ENCODE measurements at places on chromosomes 16 and 17.

DNA sequence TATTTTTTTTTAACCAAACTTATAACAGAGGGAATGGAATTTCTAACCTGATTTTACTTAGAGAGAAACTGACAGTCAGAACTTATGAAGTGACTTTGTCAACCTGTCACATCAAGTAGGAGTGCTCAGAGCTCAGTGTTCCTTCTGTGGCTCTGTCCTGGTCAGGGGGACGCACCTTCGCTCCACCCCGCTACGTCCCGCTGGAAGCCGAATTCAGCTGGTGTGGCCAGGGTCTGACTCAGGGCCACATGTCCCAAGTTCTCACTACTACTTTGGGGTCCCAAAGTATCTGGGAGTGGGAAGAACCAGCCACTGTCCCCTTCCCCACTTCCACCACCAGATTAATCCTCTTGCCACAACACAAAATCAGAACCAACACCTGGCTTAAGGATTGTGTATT is 51.4 kb downstream of the C16orf78 start:
- no peak for DNase-seq

DNA sequence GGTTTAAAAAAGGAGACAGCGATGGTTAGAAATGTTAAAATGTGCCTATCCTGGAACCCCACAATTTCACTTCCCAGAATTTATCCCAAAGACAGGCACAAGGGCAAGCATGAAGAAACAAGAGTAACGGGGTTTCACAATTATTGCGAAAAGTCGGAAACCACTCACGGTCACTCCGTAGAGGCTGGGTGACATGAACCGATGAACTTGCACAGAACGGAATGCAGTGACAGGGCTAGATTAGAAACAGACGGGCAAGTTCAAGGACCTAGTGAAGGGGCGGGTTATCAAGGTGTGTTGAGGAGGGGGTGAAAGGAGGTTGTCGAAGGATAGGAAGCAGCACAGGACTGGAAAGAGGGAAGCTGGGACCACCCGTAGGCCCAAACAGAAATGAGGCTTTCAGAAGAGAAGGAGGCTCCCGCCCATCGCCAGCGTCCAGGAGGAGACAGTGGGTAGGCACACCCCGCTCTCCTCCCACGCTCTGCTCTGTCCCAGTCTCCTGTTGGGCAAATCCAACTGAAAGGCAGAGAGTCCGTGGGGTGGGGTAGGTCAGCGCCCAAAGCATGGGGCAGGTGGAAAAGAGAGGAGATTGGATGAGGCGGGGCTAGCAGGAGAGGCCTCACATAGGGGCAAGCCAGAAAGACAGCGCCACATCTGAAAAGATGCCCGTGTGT is 47.4 kb upstream of the JPH3 start:
- no peak for DNase-seq

GRCh38 chr17:75869282-75870141 is 8.9 kb downstream of the TRIM47 start:
- DNase-seq: no peak

- DNase-seq: peak; percentile 66
These were observed 21.4 kb downstream of the ALOX15B start for GRCh38 chr17:8060274-8060673.

DNA sequence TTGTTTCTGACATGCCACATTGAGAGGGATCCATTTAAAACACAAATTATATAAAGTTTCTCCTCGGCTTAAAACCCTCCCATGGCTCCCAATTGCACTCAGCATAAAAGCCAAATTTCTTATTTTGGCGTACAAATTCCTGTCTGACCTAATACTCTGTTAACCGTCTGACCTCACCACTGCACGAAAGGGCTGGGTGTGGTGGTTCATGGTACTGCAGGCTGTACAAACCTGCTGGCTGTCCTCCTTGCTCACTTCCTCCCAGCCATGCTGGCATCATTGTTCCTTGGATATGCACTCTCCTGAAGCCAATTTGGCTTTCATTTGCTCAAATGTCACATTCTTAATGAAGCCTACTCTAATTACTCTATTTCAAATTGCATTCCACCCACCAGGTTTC is 301.6 kb upstream of the C16orf82 start:
- DNase-seq: no peak

DNA sequence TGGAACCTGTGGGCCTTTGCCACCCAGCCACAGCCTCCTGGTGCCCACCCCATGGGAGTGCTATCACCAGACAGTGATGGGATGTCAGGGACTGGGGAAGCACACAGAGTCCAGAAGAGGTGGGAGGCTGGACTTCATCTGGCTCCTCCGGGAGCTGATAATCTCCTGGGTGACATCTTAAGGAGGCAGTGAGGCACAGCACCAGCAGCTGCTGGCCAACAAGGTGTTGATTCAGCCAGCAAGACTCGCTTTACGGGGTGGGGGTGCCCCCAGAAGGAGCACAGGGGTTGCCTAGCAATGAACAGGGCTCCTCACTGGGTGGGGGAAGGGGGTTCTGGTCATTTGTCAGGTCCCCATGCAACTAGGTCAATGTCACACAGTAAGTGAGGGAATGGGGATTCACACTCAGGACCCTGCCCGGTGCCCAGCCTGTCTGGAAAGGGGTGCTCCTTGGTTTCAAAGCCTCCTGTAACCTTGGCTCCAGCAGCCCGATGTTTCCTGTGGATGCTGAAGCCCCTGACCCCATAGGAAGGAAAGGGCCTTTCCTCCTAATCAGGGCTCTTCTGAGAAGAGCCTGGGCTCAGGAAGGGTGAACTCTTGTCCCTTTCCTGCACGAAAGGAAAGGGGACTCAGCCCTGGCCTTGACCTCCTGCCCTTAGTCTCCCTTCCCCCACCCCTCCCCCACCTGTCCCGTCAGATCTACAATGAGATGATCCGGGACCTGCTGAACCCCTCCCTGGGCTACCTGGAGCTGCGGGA is 17.7 kb downstream of the KIF19 start:
- no peak for DNase-seq

DNA sequence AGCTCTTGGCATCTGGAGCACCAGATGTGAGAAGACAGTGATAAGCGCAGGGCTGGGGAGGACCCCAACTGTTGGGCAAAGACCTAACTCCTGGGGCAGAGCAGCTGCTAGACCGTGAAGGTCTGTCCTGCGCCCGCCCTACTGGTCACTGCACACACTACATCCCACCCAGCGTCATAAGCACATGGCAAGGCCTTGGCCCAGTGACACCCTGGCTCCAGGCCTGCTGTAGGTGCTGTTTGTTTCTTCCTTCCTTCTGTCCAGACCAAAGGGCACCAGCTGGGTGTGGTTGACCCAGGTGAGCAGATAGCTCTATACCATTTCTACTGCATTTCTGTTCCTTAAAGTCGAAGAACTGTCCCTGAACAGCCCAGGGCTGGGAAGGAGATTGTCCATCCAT is 6.4 kb downstream of the TRPV3 start:
- DNase-seq: no peak

GRCh38 chr17:57067162-57067561 is 17.9 kb upstream of the AKAP1 start:
- DNase-seq: no peak

- DNase-seq: no peak
These were observed 12.2 kb upstream of the CCL5 start for GRCh38 chr17:35892091-35893035.

DNA sequence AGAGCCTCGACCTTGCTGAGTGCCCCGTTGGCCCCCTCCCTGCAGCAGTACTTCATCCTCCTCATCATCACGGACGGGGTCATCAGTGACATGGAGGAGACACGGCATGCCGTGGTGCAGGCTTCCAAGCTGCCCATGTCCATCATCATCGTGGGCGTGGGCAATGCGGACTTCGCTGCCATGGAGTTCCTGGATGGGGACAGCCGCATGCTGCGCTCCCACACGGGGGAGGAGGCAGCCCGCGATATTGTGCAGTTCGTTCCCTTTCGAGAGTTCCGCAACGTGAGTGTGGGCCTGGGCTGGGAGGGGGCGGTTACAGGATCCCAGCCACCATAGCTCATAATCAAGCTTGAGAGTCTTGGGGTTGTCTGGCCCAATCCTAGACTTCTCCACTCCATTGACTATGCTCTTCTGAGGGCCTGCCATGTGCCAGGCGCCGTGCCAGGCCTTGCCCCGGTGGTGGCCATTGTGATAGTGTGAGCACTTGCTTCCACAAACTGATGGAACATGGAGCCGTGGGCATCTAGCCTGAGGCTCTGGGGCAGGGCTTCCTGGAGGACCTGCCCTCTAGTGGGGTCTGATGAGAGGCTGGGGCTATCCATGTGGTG is 39.7 kb downstream of the PSME3IP1 start:
- no peak for DNase-seq

- no peak for DNase-seq
These were observed 4.5 kb upstream of the NOD2 start for GRCh38 chr16:50688867-50689266.

All from iPS DF 6.9 (cell line).